HFFc6 (cell line): ENCODE measurements at places on chromosomes 4 and X. TPM values are rescaled to one million over a fixed set of nuclear protein-coding genes. Genes with fewer than 3 reads are reported as not detected.
A peak's percentile ranks its signal among the peaks of the same experiment; 100 is the strongest.

DNA sequence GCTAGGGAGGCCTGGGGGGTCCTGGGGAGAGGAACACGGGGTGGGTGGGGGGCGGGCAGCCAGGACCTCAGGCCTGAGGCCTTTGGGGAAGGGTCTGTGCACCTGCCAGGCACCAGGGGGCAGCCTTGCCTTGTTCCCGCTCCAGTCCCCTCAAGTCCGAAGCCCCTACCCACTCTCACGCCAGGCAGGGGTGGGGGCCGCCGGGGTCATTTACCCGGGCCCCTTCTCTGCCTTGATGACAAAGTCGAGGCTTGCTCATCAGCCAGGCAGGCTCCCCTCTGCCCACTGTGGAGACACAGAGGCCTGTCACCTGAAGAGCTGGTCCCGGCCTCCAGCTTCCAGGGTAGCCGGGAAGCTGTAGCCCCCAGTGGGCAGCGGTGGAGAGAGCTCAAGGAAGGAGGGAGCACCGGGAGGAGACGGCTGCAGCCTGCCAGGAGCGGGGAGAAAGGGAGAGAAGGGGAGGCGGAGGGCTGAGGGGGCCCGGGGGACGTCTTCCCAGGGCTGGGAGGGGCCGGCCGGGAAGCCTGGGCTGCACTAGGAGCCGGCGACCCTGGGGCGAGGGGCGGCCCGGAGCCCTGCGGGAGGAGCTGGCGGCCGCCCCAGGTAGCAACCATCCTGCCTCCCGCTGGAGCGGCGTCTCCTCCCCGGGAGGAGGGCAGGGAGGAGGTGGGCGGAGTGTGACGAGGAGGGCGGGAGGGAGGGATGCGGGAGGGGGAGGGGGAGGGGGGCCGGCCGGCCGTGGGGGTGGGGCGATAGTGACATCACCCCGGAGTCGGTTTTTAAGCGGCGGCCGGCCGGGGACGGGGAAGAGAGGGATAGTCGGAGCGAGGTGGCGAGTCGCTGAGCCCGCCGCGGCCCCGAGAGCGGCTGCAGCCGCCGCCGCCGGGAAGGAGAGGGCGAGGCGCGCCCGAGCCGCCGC, at the start of gene SLC6A8:
SLC6A8 (plus strand) TSS at position 806 of the 919 bp plus-strand sequence. CDS start 649 bp downstream, outside the sequence.
- H3K4me3 ChIP-seq: peak within 1 kb of the TSS; percentile 52
- H3K27me3 ChIP-seq: no peaks in the 10 kb centered on the region; the same call in 1 of the 2 replicates
- H3K4me1 ChIP-seq: no peaks in the 10 kb centered on the region
- peak within 1 kb of the TSS; percentile 31; the same call in 1 of the 2 replicates for H3K27ac ChIP-seq
- peak; percentile 46 for DNase-seq

DNA sequence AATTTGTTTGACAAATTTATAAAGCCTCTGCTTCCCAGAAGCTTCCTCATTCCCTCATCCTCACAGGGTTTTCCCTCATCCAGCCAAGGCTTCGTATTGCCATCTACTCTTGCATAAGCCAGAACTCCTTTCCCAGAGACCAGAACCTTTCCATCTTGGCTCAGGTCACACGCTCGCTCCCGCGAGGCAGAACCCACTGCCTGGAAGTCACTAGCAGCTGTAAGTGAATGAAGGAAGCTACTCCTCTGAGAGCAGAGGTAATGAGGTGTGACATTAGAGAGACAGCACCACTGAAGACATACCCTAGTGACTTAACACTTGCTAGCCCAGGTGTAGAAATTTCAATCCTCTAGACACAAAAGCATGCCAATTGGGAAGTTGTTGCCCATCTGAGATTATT, 52.5 kb downstream of the LHFPL1 start:
- H3K4me1 ChIP-seq: no peaks in the 10 kb centered on the region
- no peaks in the 10 kb centered on the region; the same call in 1 of the 2 replicates for H3K27me3 ChIP-seq
- DNase-seq: no peak
- no peak overlapping the region for H3K4me3 ChIP-seq

DNA sequence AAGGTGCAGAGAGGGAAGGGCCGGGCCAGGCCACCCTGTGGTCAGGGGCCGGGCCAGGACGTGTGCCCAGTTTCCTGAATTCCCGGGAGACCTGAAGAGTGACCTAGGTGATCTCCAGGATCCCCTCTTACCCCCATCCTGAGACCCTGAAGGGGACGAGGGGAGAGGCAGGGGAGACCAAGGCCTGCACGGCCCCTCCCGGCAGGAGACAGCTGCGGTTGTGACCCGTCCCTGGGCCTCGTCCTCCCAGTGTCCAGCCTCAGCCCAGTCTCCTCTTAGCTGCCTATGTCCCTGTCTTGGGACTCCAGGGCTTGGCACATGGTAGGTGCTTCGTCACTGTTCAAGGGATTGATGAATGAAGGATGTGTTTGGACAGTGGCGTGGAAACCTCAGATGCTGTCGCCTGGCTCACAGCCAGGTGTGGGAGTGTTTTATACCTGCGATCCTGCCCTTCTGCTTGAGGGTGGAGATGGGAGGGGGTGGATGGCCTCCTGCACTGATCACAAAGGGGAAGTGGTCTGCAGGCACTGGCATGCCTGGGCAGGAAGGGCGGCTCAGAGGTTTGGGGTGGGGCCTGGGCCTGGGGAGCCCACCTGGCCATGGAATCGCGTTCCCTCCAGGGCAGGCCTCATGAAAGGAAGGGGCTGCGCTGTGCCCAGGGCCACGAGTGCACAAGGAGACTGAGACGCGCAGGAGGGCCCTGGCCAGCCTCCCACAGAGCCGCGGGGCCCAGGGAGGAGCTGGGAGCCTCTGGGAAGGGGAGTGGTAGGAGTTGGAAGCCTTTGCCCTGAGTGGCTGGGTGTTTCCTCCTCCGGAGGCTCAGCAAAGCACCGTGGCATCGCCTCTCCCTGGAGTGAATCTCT, 6.9 kb downstream of the SH3TC1 start:
- H3K27ac ChIP-seq: no peak overlapping the region
- H3K4me3 ChIP-seq: no peak overlapping the region
- no peaks in the 10 kb centered on the region for H3K36me3 ChIP-seq
- no peaks in the 10 kb centered on the region for H3K4me1 ChIP-seq
- DNase-seq: no peak
- H3K27me3 ChIP-seq: peaks cover 9% of the 10 kb centered on the region

DCLK2 gene
- 37.0 to 48.4 TPM (median 37.4 TPM) in 3 replicates for total RNA-seq

DNA sequence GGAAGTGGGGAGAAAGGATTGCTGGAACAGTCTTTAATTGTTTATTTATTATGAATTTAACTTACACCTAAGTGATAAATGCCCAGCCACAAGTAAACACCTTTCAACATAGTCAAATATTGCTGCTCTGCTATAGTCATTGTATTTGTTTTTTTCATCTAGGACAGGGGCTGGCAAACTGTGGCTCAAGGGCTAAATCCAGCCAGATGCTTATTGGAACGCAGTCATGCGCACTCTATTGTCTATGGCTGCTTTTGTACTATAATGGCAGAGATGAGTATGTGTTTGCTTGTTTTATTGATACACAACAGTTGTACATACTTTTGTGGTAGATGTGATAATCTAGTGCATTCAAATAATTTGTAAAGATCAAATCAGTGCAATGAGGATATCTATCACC, 95.3 kb downstream of the ZAR1 start:
- no peak overlapping the region for H3K27ac ChIP-seq
- H3K4me1 ChIP-seq: 0 out of 2 replicates have a peak, but pooled peaks cover 6% of the 10 kb centered on the region
- no peaks in the 10 kb centered on the region for H3K27me3 ChIP-seq
- H3K36me3 ChIP-seq: peaks cover 10% of the 10 kb centered on the region; the same call in 1 of the 2 replicates

- H3K36me3 ChIP-seq: no peaks in the 10 kb centered on the region
- H3K4me3 ChIP-seq: no peak overlapping the region
- no peak for DNase-seq
- H3K27me3 ChIP-seq: no peaks in the 10 kb centered on the region
Observed at GRCh38 chr4:162644346-162644745, 480.5 kb upstream of the FSTL5 start.

SPATA4 gene
- 0.14 to 0.26 TPM in 2 of 3 replicates, not detected in the other for total RNA-seq

MAGEA2B gene
- not detected in 3 replicates for total RNA-seq

DNA sequence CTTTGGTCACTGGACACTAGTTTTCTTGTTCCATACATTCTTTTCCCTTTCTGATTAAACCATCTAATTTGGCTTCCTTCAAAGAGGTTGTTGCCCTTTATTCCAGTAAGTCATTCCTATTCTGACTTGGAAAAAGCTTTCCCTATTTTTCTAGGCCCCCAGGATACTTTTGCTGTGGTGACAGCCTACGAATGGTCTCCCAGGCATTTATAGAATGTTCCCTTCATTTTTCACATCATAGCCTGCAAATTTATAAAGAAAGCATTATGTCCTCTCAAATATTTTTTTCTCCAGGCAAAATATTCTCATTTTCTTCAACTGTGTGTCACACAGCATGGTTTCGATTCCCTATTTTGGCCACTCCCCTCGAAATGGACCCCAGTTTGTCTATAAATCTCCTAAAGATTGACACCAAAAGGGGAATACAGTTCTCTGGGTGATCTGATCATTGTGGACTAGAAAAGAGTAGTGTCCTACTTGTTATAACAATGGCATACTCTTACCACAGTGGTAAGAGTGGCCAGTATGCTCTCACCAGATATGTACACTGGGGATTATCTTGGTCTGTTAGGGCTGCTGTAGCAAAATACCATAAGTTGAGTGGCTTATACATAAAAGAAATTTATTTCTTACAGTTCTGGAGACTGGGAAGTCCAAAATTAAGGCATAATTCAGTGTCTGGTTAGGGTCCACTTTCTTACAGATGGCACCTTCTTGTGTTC, 41.5 kb upstream of the BMP2K start:
- DNase-seq: no peak
- H3K4me1 ChIP-seq: peaks cover 7% of the 10 kb centered on the region
- peaks cover 2% of the 10 kb centered on the region for H3K27me3 ChIP-seq
- no peak overlapping the region for H3K27ac ChIP-seq
- H3K36me3 ChIP-seq: no peaks in the 10 kb centered on the region
- H3K4me3 ChIP-seq: no peak overlapping the region

GRCh38 chr4:153154007-153154975, 50.0 kb upstream of the TRIM2 start:
- peak overlapping the region; percentile 91 for H3K4me3 ChIP-seq
- H3K36me3 ChIP-seq: no peaks in the 10 kb centered on the region
- peaks cover 28% of the 10 kb centered on the region for H3K4me1 ChIP-seq
- H3K27me3 ChIP-seq: peaks cover 2% of the 10 kb centered on the region

DNA sequence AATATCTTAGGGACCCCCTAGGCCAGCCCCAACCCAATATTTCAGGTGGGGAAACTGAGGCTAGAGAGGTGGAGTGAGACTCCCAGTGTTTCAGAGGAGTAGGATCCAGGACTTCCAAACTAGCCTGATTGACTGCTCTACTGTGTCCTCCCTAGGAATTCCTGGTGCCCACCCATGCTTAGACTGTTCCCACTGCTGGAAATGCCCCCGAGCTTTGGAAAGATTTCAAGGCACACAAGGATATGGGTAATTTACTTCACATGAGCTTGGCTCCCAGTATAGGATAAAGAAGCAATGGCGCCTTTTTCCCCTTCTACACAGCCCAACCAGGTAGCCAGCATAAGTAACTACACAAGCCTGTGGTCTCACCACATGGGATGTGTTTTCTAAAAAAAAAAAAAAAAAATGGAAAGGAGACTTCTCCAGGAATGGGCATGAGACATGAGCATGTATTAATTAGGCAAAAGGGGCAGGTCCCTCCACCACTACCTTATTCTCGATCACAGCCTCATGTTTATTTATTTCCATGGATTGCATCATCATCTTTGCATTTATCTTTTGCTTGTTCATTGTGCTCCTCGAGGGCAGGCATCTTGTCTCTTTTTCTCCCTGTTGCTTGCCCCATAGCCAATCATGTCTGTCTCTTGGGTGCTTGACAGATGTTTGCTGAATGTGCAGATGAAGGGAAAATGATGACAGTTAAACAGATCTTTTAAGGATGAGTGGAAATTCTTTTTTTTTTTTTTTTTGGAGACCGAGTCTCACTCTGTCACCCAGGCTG, 66.7 kb downstream of the DRD5 start:
- no peak overlapping the region for H3K4me3 ChIP-seq
- no peak overlapping the region for H3K27ac ChIP-seq
- no peak for DNase-seq
- H3K4me1 ChIP-seq: no peaks in the 10 kb centered on the region

TRIML2 gene
- total RNA-seq: 0.76 and 3.6 TPM in 2 replicates

APELA gene
- not detected in 3 replicates for total RNA-seq

DNA sequence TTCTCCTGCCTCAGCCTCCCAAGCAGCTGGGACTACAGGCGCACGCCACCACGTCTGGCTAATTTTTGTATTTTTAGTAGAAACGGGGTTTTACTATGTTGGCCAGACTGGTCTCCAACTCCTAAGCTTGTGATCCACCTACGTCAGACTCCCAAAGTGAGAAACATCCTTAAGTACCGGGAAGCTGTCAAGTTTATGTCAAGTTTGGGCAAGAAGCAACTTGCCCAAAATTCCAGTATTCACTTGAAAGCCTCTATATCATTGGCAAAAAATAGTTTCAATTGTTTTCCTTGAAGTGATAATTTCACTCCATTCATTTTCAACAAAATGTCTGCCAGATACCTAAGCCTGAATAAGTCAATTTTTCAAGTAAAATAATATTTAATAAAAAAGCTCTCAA, 370.0 kb downstream of the FBXO8 start:
- no peak overlapping the region for H3K27ac ChIP-seq
- H3K36me3 ChIP-seq: no peaks in the 10 kb centered on the region; the same call in 1 of the 2 replicates
- no peaks in the 10 kb centered on the region; the same call in 1 of the 2 replicates for H3K27me3 ChIP-seq
- no peaks in the 10 kb centered on the region for H3K4me1 ChIP-seq
- H3K4me3 ChIP-seq: no peak overlapping the region

GRCh38 chr4:17276776-17277175, 235.1 kb downstream of the QDPR start:
- no peaks in the 10 kb centered on the region; the same call in 1 of the 2 replicates for H3K36me3 ChIP-seq
- H3K27ac ChIP-seq: peak overlapping the region; percentile 84
- peaks cover 43% of the 10 kb centered on the region for H3K4me1 ChIP-seq
- peaks cover 1% of the 10 kb centered on the region; the same call in 1 of the 2 replicates for H3K27me3 ChIP-seq

DNA sequence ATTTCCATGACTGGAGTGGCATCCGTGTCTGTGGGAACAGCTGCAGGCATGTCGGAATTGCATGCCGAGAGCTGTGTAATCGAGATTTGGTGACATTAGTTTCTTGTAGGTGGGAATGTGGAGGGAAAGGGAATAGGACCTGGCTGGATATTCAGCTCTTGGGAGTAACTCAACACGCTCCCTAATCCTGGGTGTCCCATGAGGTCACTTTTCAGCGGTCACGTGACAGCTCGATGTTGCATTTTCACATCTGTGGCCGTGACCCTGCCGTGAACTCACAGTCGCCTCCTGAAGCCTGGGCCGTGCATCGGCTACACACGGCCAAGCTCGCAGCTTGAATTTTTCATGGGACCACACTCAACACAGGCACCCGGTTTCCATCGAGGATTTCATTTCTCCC, 25.8 kb upstream of the PSAPL1 start:
- H3K4me3 ChIP-seq: no peak overlapping the region
- no peak for DNase-seq
- no peaks in the 10 kb centered on the region for H3K36me3 ChIP-seq
- H3K27ac ChIP-seq: no peak overlapping the region
- peaks cover 29% of the 10 kb centered on the region for H3K27me3 ChIP-seq
- H3K4me1 ChIP-seq: no peaks in the 10 kb centered on the region

- no peak overlapping the region for H3K27ac ChIP-seq
- no peak for DNase-seq
- no peaks in the 10 kb centered on the region for H3K36me3 ChIP-seq
- no peaks in the 10 kb centered on the region; the same call in none of the 2 replicates for H3K27me3 ChIP-seq
Observed at GRCh38 chr4:109412776-109413175, 20.8 kb upstream of the SEC24B start.

- H3K36me3 ChIP-seq: no peaks in the 10 kb centered on the region; the same call in 1 of the 2 replicates
- H3K4me3 ChIP-seq: peak overlapping the region; percentile 13; the same call in 1 of the 2 replicates
- no peak overlapping the region; the same call in 1 of the 2 replicates for H3K27ac ChIP-seq
- no peak for DNase-seq
Observed at GRCh38 chrX:131762802-131763234, 218.9 kb downstream of the OR13H1 start.
